ENCODE measurements at places on chromosomes 5 and 9. TPM values are rescaled to one million over a fixed set of nuclear protein-coding genes. Genes with fewer than 3 reads are reported as not detected.
A peak's percentile ranks its signal among the peaks of the same experiment; 100 is the strongest.

DNA sequence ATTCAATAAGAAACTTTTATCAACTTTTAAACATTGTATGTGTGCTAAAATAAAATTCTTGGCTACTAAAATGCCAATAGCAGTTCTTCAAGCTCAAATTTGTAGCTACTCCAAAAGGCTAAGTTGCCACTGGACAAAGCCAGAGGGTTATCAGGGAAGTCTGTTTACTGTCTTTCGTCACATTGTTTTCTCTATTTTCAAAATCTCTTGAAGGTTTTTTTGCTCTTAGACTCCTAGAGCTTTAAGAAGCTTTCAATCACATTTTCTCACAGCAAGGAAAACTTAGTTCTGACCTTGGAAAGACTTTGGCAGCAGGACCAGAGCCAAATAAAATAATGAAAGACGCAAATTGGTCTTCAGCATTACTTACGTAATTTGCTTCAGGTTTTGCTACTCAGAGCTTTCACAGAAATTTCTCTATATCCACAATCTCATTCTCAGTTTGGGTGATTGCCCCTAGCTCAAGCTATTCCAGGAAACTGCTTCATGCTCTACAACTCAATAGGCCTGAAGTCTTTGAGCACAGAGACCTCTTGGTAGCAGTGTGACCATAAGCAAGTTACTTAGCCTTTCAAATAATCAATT, 257.7 kb downstream of the GABRG2 start:
- no peak for DNase-seq
- no peak overlapping the region for H3K27ac ChIP-seq
- no peaks in the 10 kb centered on the region for H3K4me1 ChIP-seq
- H3K4me3 ChIP-seq: no peak overlapping the region

- H3K27me3 ChIP-seq: no peaks in the 10 kb centered on the region
- H3K4me3 ChIP-seq: no peak overlapping the region
- peaks cover 67% of the 10 kb centered on the region for H3K36me3 ChIP-seq
- DNase-seq: no peak
- H3K4me1 ChIP-seq: peaks cover 4% of the 10 kb centered on the region
Measured at GRCh38 chr5:176175101-176175852, 62.9 kb upstream of the SIMC1 start.

DNA sequence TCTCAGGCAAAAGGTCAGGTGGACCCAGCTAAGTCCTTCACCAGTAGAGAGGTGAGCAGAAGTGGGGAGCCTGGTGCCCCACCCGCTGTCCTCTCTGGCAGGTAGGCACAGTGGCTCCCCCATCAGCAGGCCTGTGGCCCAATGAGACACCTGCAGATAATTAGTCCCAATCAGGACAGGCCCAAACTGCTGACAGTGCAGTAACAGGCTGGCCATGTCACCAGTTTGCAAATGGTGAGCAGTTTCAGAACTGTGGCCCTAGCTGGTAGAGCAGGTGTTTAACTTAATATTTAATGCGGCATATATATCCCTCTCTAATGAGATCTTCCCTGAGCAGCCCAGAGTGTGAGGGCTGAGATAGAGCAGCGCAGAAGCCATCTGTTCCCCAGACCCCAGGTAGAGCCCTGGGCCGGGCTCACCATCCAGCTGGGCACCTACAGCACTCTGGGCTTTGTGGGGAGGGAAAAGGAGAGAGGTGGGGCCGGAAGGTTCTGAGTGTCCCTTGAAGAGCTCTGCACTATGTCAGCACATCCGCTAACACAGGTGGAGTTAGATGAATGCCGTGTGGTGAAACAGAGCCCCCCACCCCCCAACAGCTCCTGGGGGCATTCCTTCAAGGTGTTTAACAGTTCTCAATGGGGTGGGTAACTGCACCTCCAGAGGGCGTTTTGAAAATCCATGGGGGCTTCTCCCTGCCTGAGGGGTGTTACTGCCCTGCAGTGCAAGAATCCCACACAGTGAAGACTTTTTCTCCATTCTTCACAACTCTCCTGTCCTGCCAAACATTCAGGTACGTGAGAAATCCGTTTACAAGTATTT, 120.5 kb downstream of the PAX5 start:
- H3K27ac ChIP-seq: no peak overlapping the region
- peaks cover 22% of the 10 kb centered on the region for H3K27me3 ChIP-seq
- DNase-seq: no peak
- no peaks in the 10 kb centered on the region for H3K36me3 ChIP-seq
- no peaks in the 10 kb centered on the region for H3K4me1 ChIP-seq

DNA sequence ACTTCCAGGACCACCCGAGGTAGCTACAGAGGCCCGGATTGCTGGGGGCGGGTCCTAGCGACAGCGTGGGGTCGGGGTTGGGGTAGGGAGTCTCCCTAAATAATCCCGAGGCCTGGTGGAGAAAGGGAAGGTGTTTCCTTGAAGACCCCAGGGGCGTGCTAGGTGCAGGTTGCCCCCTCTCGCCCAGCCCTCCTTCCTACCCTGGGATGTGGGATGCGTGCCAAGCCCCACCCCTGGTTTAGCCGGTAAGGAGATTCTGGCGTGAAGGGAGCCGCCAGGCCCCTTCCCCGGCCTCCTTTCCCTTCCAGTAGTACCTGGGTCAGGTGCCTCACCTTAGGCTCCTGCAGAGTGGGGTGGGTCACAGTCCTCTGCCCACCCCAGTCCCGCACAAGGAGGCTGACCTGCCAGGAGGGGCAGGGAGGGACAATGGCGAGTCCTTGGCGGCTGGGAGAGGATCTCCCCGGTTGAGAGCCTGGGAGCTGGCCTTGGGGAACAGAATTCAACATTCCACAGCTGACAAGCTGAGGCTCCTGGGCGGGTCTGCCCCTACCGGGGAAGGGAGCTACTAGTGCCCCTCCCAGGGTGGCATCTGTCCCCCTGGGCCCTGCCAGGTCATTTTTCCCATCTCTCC, 674 bp downstream of the TSPAN17 start:
- peak overlapping the region; percentile 73 for H3K4me3 ChIP-seq
- H3K27me3 ChIP-seq: no peaks in the 10 kb centered on the region
- DNase-seq: peak; percentile 61
- H3K4me1 ChIP-seq: peaks cover 87% of the 10 kb centered on the region
- peak overlapping the region; percentile 78 for H3K27ac ChIP-seq

GRCh38 chr5:169115461-169116124, 185.3 kb downstream of the SLIT3 start:
- H3K27ac ChIP-seq: no peak overlapping the region
- no peaks in the 10 kb centered on the region for H3K27me3 ChIP-seq
- no peaks in the 10 kb centered on the region for H3K4me1 ChIP-seq
- no peak for DNase-seq
- H3K36me3 ChIP-seq: no peaks in the 10 kb centered on the region

- H3K27me3 ChIP-seq: no peaks in the 10 kb centered on the region
- H3K27ac ChIP-seq: no peak overlapping the region
- DNase-seq: no peak
- peaks cover 20% of the 10 kb centered on the region for H3K4me1 ChIP-seq
- no peaks in the 10 kb centered on the region for H3K36me3 ChIP-seq
Measured at GRCh38 chr5:171845040-171845630, 59.5 kb downstream of the SMIM23 start.

GRCh38 chr5:67338421-67338820, 141.8 kb upstream of the CD180 start:
- no peak overlapping the region for H3K4me3 ChIP-seq
- no peaks in the 10 kb centered on the region for H3K27me3 ChIP-seq
- no peak for DNase-seq
- H3K4me1 ChIP-seq: no peaks in the 10 kb centered on the region
- H3K36me3 ChIP-seq: no peaks in the 10 kb centered on the region
- no peak overlapping the region for H3K27ac ChIP-seq

GRCh38 chr9:92649007-92649406, 20.9 kb downstream of the IPPK start:
- DNase-seq: no peak
- peaks cover 70% of the 10 kb centered on the region for H3K36me3 ChIP-seq
- no peak overlapping the region for H3K27ac ChIP-seq
- H3K4me1 ChIP-seq: no peaks in the 10 kb centered on the region
- no peak overlapping the region for H3K4me3 ChIP-seq

DNA sequence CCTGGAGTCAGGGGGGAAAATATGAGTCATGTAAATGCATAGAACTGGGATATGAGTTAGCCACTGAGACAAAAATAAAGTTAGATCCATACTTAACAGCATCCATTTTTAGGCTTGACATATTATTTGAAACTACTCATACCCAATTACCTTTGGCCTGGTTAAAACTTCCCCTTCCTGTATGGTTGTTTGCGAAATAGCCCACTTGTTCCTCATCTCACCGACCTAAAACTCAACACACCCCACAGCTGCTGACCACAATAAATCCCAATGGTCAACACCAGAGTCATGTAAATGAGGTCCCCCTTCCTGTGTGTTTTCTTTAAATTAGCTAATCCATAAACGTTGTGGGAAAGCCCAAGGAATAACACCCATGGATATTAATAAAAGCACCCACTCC, 55.2 kb upstream of the TMEM215 start:
- no peak overlapping the region for H3K27ac ChIP-seq
- no peaks in the 10 kb centered on the region for H3K4me1 ChIP-seq
- H3K27me3 ChIP-seq: no peaks in the 10 kb centered on the region
- H3K4me3 ChIP-seq: no peak overlapping the region
- no peak for DNase-seq

- H3K4me1 ChIP-seq: no peaks in the 10 kb centered on the region
- H3K27ac ChIP-seq: no peak overlapping the region
- no peak for DNase-seq
- H3K36me3 ChIP-seq: no peaks in the 10 kb centered on the region
- H3K4me3 ChIP-seq: no peak overlapping the region
- H3K27me3 ChIP-seq: peaks cover 9% of the 10 kb centered on the region
Measured at GRCh38 chr5:66989781-66990180, 206.8 kb downstream of the CD180 start.

The GZMA gene
- not detected for polyA plus RNA-seq

The ADGRV1 gene
- 50.7 TPM for polyA plus RNA-seq

The NTMT1 gene
- 111 TPM for polyA plus RNA-seq

The GADD45G gene
- not detected for polyA plus RNA-seq

The PCDHB6 gene
- polyA plus RNA-seq: not detected

The NSUN2 gene
- polyA plus RNA-seq: 156 TPM

The SMIM33 gene
- polyA plus RNA-seq: not detected
